ENCODE measurements at places on chromosomes 11 and 22. TPM values are rescaled to one million over a fixed set of nuclear protein-coding genes. Genes with fewer than 3 reads are reported as not detected.

Gene SDHAF2
- total RNA-seq, result 43.4 TPM

Gene PATE1
- total RNA-seq, result not detected

Gene RASL10A
- 0.11 TPM for total RNA-seq

Gene UPK3A
- not detected for total RNA-seq

Gene VSTM5
- total RNA-seq, result not detected

Gene SNAP29
- total RNA-seq, result 19.7 TPM

Gene SERHL2
- total RNA-seq, result 0.25 TPM

Gene PDGFD
- 8.4 TPM for total RNA-seq

Gene GRM5
- total RNA-seq, result not detected

Gene DERL3
- total RNA-seq, result 0.81 TPM

Gene TSKU
- total RNA-seq, result 158 TPM

Gene ACR
- not detected for total RNA-seq

Gene MUC5AC
- total RNA-seq, result 2.9 TPM

Gene HMOX1
- total RNA-seq, result 453 TPM

Gene TUB
- 7.1 TPM for total RNA-seq

Gene PACSIN3
- total RNA-seq, result 20.9 TPM

Gene CNGA4
- total RNA-seq, result 0.07 TPM

Gene OSM
- not detected for total RNA-seq

Gene FAT3
- total RNA-seq, result 0.71 TPM

Gene TSSK2
- not detected for total RNA-seq

Gene PNPLA3
- 0.81 TPM for total RNA-seq

Gene SESN3
- total RNA-seq, result 0.11 TPM

Gene RFPL2
- total RNA-seq, result 0.11 TPM

Gene CDCA5
- total RNA-seq, result 77.1 TPM

Gene REXO2
- 107 TPM for total RNA-seq

Gene APOL5
- not detected for total RNA-seq

Gene TMPRSS4
- total RNA-seq, result 0.07 TPM

Gene OR8D4
- total RNA-seq, result not detected

Gene BIK
- total RNA-seq, result 2.2 TPM

Gene MMP8
- total RNA-seq, result not detected

Gene RCOR2
- total RNA-seq, result 0.91 TPM

Gene PC
- 34.0 TPM for total RNA-seq

Gene VPREB1
- not detected for total RNA-seq

Measured in A549 treated with dexamethasone at 1 μM for 4 hours (cell line).